Effector CD4-positive, alpha-beta T cell (primary cell): ENCODE measurements at places on chromosomes 3 and 15.

GRCh38 chr3:126912027-126912422 is 70.9 kb upstream of the PLXNA1 start:
- DNase-seq = no peak

DNA sequence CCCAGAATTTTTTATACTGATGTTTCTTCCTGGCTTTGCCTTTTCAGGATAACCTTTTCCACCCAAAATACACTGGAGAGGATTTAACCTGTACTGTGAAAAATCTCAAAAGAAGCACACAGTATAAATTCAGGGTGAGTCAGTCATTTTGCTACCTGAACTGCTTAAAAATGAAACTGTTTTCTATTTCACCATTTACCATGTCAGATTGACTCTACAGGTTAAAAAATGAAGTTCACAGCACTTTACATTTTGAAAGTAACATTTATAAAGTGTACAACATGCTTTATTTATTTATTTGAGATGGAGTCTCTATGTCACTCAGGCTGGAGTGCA is 115.2 kb downstream of the GHSR start:
- DNase-seq = no peak

GRCh38 chr3:39166134-39166710 is 12.8 kb upstream of the CSRNP1 start:
- DNase-seq = no peak

- DNase-seq = no peak
Observed at GRCh38 chr3:183699238-183699947, 1.8 kb downstream of the YEATS2 start.

- no peak for DNase-seq
Observed at GRCh38 chr3:108175352-108175751, 46.9 kb downstream of the IFT57 start.

DNA sequence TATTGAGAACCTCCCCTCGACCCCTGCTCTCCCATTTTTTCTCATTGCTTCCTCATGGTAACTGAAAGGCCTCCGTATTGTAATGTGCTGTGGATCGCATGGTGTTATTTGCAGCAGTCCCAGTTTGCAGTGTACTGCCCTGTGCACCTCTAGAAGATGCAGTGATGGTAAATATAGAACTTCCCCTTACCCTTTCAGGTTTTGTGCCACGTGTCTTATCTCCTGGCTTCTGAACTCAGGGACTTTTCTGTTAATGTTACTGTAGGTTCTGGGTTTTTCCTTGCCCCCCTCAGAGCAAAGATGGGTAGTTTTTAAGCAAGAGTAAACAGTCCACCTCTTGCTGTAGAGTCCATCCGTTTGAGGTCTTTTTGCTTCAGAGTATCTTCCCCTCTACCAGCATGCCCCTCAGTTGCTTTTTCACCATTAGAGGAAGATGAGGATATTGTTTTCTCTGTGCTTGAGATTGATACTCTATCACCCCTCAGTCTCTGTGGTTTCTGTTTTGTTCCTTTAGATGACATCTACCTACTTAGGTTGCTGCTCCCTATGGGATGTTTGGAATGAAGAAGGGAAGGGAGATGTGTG is 22.4 kb downstream of the CHD2 start:
- no peak for DNase-seq

GRCh38 chr3:133896002-133896761 is 500 bp upstream of the RAB6B start:
- DNase-seq = no peak

DNA sequence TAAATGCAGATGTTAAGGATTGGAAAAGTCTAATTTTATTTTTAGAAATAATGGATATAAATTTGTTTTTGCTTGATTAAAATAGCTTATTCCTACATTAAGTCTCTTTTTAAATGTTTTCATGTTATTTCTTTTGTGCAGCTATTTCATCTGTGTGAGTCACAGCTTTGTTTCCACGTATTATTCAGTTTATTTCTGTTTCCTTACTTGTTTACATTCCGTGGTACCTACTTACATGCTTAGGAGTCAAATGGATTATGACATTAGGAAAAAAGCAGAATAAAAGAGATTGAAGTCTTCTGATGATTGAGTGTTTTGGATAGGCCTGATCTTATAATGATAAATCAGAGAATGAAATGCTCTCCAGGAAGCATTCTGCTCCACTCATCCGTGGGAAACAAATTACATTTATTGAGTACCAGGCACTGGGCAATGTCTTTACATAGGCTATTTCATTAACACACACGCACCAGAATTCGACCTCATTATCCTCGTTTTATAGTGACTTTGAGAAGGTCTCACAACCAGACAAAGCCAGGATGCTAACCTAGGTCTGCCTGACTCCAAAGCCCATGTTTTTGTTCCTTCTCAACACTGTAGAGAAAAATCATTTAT is 38.1 kb upstream of the RASA2 start:
- DNase-seq = no peak

- DNase-seq = no peak
Observed at GRCh38 chr3:18681818-18682345, 256.7 kb upstream of the SATB1 start.

DNA sequence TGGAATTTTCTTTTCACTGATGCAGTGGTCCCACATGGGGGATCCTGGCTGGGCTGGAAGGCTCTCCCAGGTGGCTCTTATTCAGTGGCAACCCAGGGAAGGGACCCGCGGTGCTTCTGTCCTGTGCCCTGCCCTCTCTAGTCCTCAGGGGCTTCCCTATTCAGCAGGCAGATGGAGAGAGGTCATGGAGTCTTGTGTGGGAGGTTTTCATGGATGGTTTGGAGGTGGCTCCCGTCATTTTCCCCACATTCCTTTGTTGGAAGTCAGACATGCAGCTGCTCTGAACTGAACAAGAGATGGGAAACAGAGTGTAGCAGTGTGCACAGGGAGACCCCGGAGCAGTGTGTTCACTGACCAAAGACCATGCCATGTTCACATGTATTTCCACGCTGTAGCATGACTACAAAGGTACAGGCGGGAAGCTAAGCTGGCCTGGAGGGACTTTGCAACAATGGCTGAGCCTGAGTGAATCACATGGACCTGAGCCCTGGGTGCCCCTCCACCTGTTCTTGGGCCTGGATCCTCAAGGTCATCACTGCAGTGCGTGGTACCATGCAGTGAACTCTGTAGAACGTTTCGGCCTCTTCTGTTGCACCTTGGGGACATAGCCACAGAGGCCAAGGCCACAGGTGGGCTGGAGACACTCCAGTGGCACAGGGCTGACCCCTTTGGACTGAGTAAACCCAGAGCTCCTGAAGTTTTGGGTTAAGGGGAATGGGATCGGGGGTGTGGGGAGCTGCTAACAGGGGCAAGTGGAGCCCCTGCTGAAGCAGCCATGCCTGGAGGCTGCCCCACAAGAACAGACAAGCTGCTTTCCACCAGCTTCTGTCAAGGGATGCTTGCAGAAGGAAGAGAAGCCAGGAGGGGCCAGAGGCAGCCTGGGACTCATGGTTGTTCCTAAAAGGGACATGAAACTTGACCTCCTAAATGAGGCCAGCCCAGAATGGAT is 123.0 kb downstream of the ASB7 start:
- no peak for DNase-seq

GRCh38 chr3:159252772-159253384 is 451.0 kb downstream of the MFSD1 start:
- no peak for DNase-seq

DNA sequence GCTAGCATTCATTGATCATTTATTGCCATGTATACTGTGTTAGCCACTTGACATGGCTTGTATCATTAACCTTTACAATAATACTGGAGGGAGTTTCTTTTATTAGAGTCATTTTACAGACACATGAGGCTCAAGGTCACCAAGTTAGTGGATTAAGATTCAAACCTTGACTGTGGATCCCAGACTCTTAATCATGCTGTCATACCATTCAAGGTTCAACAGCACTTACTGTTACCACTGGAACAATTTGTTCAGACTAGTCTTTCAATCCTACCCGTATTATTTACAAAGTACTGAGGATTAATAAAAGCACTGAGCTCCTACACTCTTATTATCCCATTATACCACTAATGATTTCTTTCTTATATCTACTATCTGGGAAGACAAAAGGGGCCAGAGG is 1.2 kb downstream of the COX17 start:
- DNase-seq = no peak

GRCh38 chr3:99764377-99764776 is 53.3 kb upstream of the CMSS1 start:
- DNase-seq = no peak

- DNase-seq = no peak
Observed at GRCh38 chr3:115169808-115170207, 22.7 kb upstream of the ZBTB20 start.

GRCh38 chr3:112627919-112628466 is 12.9 kb downstream of the CCDC80 start:
- DNase-seq = no peak

GRCh38 chr3:178802993-178803693 is 266.9 kb downstream of the KCNMB2 start:
- DNase-seq = no peak

DNA sequence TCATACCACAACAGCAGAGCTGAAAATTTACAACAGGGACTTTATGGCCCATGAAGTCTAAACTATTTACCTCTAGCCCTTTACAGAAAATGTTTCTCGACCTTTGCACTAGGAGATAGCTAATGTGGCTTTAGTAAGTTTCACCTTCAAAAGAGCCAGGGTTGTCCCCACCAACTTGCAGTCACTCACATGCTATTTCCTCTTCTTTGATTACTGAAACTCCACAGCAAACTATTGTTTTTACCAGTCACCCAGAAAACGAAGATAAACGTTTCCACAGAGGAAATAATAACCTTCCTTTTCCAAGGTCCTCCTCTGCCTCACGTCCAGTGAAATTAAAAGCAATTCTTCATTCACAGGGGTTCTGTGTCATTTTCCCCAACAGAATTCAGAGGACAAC is 48.2 kb downstream of the WWTR1 start:
- no peak for DNase-seq

DNA sequence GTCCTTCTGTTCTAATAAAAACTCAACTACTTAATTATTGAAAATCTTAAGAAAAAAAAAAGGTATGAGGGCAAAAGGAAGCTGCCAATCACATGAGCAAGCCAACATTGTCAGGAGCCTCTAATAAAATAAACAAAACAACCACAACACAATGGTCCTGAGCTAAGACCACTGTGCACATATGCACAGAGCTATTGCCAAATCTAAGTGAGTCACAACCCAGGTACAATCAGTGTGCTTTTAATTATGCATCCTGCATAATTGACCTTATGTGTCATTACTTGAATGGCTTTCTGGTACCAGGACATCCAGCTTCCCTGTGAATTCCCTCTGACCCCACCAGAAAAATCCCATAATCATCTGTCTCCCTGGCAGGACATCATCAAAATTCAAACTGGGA is 639.8 kb downstream of the MAGI1 start:
- no peak for DNase-seq

GRCh38 chr15:37107071-37107743 is 6.9 kb upstream of the MEIS2 start:
- DNase-seq = no peak

GRCh38 chr3:123028233-123028828 is 768 bp upstream of the SEMA5B start:
- DNase-seq = no peak

DNA sequence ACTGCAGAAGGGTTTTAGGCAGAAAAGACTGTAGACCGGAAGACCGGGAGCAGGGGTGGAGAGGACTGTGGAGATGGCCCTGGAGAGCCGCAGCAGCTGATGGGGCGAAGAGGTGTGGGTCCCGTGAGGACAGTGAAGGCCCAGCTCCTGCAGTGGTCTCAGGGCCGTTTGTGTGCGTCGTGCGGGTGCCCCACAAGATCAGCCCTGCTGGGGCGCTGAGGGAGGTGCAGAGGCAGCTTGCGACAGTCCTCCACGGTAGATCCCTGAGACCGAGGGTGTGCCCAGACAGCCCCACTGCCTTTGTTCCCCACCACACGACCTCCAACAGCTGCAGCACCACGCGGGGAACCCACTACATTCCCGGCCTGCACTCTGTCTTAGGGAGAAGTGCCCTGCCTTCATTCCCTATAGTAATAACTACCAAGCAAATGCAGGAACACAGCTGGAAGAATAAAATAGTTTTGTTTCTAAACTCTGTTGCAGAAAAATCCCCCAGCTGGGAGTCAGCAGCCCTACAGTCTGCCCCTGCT is 19.0 kb upstream of the CRABP1 start:
- DNase-seq = no peak

DNA sequence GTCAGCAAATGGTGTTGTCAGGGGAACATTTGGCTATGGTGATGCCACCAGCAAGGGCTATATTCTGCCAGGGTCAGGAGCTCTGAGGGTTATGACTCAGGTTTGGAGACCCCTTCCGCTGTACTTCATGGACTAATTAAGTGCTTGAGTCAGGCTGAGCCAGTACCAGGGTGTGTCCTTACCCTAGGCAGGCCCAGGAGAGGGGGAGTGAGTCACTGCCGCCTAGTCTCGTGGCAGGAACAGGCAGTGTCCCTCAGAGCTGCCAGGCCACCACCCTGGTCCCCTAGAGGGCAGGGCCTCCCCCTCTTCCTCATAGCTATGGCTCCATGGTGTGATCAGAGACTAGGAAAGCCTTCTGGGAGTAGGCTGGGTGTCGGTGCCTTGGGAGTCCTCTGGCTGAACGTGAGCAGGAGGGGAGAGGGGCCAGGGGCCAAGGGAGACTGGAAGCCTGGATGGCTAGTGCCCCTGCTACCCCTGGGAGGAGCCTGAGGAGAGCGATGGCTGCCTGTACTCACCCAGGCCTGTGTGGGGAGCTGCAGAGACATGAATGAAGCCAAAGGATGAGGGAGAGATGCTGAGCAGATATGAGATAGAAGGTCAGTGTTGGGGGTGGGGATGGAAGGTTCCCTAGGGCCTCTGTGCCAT is 10.6 kb downstream of the MAPKAPK3 start:
- no peak for DNase-seq

- DNase-seq = no peak
Observed at GRCh38 chr3:36796881-36797280, 32.5 kb upstream of the DCLK3 start.

DNA sequence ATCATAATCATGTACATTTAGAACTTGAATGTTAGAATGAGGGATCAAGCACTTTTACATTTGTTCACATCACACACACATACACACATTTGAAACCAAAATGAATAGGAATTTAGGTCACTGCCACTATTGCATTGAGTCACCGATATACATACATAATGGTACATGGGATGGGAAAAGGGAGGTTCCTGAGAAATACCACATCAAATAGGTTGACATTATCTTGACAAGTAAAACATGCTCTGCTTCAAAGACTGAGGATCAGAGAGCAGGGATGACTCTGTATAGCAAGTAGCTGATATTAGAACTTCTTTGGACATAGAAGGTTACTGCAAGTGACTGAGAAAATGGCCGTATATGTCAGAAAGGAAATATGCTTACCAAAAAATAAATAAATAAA is 847.2 kb downstream of the PLOD2 start:
- no peak for DNase-seq
